H9 (cell line): ENCODE measurements at places on chromosomes 13 and 19. TPM values are rescaled to one million over a fixed set of nuclear protein-coding genes. Genes with fewer than 3 reads are reported as not detected.

The TNFAIP8L1 gene
- 3.5 and 4.2 TPM in 2 replicates for total RNA-seq

The UBA52 gene
- total RNA-seq, result 1,265 and 1,276 TPM in 2 replicates

The CCDC169 gene
- total RNA-seq, result 19.1 and 20.5 TPM in 2 replicates

DNA sequence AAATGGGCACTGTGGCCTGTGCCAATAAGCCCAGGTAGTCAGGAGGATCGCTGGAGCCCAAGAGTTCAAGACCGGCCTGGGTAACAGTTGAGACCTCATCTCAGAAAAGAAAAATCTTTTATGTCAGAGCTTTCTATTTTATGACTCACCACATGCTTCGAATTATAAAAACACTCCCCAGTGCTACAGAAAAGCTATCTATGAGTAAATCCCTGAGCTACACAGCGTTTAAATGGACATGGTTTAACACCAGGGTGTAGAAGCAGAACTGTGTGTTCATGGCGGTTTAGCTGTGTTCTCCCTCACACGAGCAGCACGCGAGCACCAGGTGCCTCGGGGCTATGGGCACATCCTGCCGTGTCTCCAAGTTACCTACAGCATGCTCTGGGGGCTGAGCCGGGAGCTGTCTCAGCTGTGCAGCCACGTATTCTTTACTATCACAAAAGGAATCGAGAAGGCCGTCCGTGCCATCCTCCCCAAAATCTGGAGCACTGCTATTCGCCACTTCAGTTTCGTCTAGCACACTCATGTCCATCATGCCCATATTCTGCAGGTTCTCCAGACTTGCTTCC lies 6.7 kb downstream of the SAFB2 start:
- H3K27me3 ChIP-seq, result no peaks in the 10 kb centered on the region
- H3K27ac ChIP-seq, result no peak overlapping the region
- H3K4me3 ChIP-seq, result no peak overlapping the region
- peaks cover 90% of the 10 kb centered on the region for H3K36me3 ChIP-seq
- DNase-seq, result no peak
- H3K4me1 ChIP-seq, result no peaks in the 10 kb centered on the region

The ADM5 gene
- total RNA-seq, result 13.5 and 13.6 TPM in 2 replicates

DNA sequence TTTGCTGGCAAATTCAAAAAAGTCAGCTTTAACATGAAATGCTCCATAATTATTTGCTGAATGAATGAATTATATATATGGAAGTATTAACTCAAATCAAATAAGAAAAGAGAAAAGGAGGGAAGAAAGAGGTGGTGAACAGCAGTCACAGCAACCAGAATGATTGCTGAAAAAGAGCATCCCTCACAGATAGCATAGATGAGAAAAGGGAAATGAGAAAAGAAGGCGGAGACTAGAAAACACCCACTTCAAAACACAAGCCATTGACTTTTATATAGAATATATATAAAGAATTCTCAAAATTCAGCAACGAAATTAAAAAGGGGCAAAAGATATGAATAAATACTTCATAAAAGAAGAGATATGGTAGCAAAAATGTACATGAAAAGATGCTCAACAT lies 75.2 kb downstream of the CAB39L start:
- H3K27me3 ChIP-seq, result no peaks in the 10 kb centered on the region
- no peak overlapping the region for H3K4me3 ChIP-seq
- H3K36me3 ChIP-seq, result no peaks in the 10 kb centered on the region

DNA sequence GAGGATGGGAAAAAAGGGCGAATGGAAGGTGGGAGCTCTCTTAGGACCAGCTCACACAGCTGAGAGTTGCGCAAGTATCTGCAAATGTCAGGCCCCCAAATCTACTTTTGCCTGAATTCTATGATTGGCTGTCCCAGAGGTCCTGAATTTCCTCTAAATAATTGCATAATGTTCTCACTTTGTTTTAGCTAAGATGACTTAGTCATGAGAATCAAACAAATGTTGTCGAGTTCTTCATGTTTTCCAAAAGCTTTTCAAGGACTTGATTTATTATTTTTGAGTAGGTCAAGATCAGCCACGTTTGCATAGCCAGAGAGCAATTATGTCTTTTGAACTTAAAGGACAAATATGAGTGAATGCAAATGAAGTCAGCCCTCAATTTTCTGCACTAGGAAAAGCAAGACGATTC lies 246.6 kb upstream of the MAB21L1 start:
- no peak overlapping the region for H3K4me3 ChIP-seq
- H3K36me3 ChIP-seq, result no peaks in the 10 kb centered on the region
- no peaks in the 10 kb centered on the region for H3K4me1 ChIP-seq
- no peak overlapping the region for H3K27ac ChIP-seq
- no peaks in the 10 kb centered on the region for H3K27me3 ChIP-seq

- DNase-seq, result peak; percentile 82
- no peak overlapping the region for H3K27ac ChIP-seq
- peaks cover 41% of the 10 kb centered on the region for H3K27me3 ChIP-seq
- peak overlapping the region; percentile 47 for H3K4me3 ChIP-seq
Observed at GRCh38 chr19:13060964-13061927, 41.4 kb downstream of the LYL1 start.

GRCh38 chr19:45615795-45616703 lies 14.0 kb upstream of the GPR4 start:
- no peaks in the 10 kb centered on the region for H3K27me3 ChIP-seq
- peak overlapping the region; percentile 14 for H3K27ac ChIP-seq
- no peaks in the 10 kb centered on the region for H3K4me1 ChIP-seq
- peak overlapping the region; percentile 78 for H3K4me3 ChIP-seq
- DNase-seq, result peak; percentile 98
- peaks cover 36% of the 10 kb centered on the region for H3K36me3 ChIP-seq

GRCh38 chr13:59954601-59955000 lies 209.1 kb downstream of the DIAPH3 start:
- H3K4me1 ChIP-seq, result no peaks in the 10 kb centered on the region
- no peak overlapping the region for H3K4me3 ChIP-seq
- H3K36me3 ChIP-seq, result peaks cover 25% of the 10 kb centered on the region
- no peak overlapping the region for H3K27ac ChIP-seq
- DNase-seq, result no peak
- H3K27me3 ChIP-seq, result no peaks in the 10 kb centered on the region

DNA sequence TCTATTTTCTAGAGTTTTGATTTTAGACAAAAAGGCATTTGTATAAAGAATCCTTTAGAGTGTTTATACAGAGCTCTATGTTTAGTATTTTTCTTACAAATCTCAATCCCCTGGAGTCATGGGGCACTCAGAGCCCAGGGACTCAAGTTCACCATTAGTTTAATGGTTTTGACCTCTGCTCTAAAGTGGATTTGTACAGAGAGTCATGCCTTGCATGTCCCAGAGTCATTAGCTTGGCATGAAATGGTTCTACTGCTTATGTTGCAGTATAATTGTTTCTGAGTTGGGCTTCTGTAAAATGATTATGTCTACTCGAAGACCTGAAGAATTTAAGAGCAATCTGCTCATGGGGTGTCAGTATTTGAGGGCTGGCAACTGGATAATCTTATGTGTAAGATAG lies 406.2 kb downstream of the DLEU7 start:
- no peak for DNase-seq
- H3K4me3 ChIP-seq, result no peak overlapping the region
- no peak overlapping the region for H3K27ac ChIP-seq
- H3K27me3 ChIP-seq, result no peaks in the 10 kb centered on the region

- no peaks in the 10 kb centered on the region for H3K4me1 ChIP-seq
- no peak overlapping the region for H3K27ac ChIP-seq
- H3K36me3 ChIP-seq, result peaks cover 10% of the 10 kb centered on the region
Observed at GRCh38 chr19:44582581-44583265, 30.6 kb upstream of the IGSF23 start.

- H3K4me3 ChIP-seq, result no peak overlapping the region
- no peak overlapping the region for H3K27ac ChIP-seq
- no peaks in the 10 kb centered on the region for H3K27me3 ChIP-seq
- peaks cover 7% of the 10 kb centered on the region; the same call in 1 of the 2 replicates for H3K36me3 ChIP-seq
Observed at GRCh38 chr13:93881411-93881810, 598.1 kb downstream of the DCT start.

The YJEFN3 gene
- total RNA-seq, result 15.7 and 16.6 TPM in 2 replicates

- no peaks in the 10 kb centered on the region for H3K4me1 ChIP-seq
- no peaks in the 10 kb centered on the region for H3K27me3 ChIP-seq
- no peak overlapping the region for H3K27ac ChIP-seq
Observed at GRCh38 chr13:43579321-43579720, 207.5 kb downstream of the ENOX1 start.

- no peak overlapping the region for H3K27ac ChIP-seq
- no peaks in the 10 kb centered on the region for H3K27me3 ChIP-seq
- DNase-seq, result no peak
- no peaks in the 10 kb centered on the region for H3K4me1 ChIP-seq
- no peaks in the 10 kb centered on the region for H3K36me3 ChIP-seq
Observed at GRCh38 chr13:108964606-108965005, 335.2 kb downstream of the MYO16 start.

GRCh38 chr13:64007339-64007738 lies 2591.7 kb upstream of the PCDH20 start:
- H3K36me3 ChIP-seq, result no peaks in the 10 kb centered on the region
- DNase-seq, result no peak
- H3K27ac ChIP-seq, result no peak overlapping the region

GRCh38 chr19:18021121-18021755 lies 13.3 kb downstream of the ARRDC2 start:
- H3K4me3 ChIP-seq, result no peak overlapping the region
- DNase-seq, result no peak
- no peaks in the 10 kb centered on the region; the same call in 1 of the 2 replicates for H3K4me1 ChIP-seq
- H3K27ac ChIP-seq, result no peak overlapping the region

DNA sequence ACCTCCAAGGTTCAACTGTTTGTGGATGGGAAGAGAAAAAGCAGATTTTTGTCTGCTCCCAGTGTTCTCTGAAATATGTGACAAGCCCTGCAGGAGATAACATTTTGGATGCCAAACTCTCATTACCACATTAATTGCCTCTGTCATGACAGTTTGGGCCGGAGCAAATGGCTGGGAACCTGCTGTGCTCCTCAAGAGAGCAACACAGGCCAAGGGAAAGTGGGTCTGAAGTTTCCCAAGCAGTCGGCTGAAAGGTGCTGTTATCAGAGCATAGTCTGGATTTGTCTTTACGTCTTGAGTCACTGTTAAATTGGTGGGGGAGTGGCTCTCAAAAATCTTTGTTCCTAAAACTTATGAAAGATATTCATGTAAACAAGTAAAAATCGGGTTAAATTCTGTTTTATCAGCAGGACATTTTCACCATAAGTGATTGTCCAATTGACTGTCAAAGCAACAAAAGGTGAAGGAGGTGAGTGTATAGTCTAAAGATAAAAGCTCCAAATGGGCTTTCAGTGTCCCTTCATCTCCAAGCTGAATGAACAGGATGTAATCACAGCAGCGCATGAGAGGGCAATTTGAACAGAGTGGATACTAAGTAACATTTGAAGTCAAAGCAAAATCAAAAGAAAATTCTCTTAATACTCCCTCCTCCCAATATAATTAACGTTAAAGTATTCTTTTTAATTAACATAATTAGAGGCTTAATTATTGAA lies 844.8 kb downstream of the PCDH17 start:
- peak; percentile 28 for DNase-seq
- H3K4me3 ChIP-seq, result no peak overlapping the region
- 0 out of 2 replicates have a peak, but pooled peaks cover 3% of the 10 kb centered on the region for H3K4me1 ChIP-seq
- H3K36me3 ChIP-seq, result no peaks in the 10 kb centered on the region
- H3K27me3 ChIP-seq, result no peaks in the 10 kb centered on the region

- H3K27me3 ChIP-seq, result no peaks in the 10 kb centered on the region
- no peak for DNase-seq
- H3K4me3 ChIP-seq, result no peak overlapping the region
- no peaks in the 10 kb centered on the region for H3K4me1 ChIP-seq
- H3K27ac ChIP-seq, result no peak overlapping the region
Observed at GRCh38 chr19:15538774-15539173, 30.4 kb downstream of the CYP4F22 start.

DNA sequence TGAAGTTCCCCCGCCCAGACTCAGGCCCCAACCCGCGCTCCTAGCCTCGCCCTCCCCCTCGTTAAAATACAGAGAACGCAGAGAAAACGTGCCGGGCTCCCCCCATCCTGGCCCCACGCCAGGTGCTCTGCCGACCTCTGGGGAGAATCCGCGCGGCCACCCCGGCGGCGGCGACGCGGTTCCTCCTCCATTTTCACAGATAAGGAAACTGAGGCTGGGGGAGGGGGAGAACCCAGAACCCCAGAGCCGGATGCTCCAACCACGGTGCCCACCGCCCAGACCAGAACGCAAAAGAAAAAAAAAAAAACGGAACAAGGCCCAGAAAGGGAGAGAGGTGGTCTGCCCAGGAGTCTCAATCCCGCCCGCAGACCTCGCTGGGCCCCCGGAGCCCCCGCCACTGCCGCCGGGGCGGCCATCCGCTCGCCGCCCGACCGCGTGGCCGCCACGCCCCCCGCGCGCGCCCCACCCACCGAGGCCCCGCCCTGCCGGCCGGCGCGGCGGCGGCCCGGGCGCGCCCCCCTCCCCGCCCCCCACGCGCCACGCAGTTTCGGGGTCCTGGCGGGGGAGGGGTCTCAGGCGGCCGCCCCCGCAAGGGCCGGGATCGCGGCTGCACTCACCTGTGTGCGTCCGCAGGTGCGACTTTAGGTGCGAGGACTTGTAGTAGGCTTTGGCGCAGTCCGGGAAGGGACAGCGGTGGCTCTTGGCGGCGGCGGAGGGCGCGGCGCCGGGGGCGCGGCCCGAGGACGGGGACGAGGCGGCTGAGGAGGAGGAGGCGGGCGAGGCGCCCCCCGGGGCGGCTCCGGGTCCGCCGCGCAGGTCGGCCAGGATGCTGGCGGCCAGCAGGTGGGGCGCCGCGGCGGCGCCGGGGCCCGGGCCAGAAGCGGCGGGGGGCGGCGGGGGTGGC lies 703 bp downstream of the KLF16 start:
- H3K4me1 ChIP-seq, result peaks cover 3% of the 10 kb centered on the region; the same call in 1 of the 2 replicates
- H3K36me3 ChIP-seq, result no peaks in the 10 kb centered on the region
- H3K4me3 ChIP-seq, result peak overlapping the region; percentile 93
- DNase-seq, result no peak
- no peaks in the 10 kb centered on the region; the same call in 1 of the 2 replicates for H3K27me3 ChIP-seq

The ATP4B gene
- not detected in 2 replicates for total RNA-seq

DNA sequence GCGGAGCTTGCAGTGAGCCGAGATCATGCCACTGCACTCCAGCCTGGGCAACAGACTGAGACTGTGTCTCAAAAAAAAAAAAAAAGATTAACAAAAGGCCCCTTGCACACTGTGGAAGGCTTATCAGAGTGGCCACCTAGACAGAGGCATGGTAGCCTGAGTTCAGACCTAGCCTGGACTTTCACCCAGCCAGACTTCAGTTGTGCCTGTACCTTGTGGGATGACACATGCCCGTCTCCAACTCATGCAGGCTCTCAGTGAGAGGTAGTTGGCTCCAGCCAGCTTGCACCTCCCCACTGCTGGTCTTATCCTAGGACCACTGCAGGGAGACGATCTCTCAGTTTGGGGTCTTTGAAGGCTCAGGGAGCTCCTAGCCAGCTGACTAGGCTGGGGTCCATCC lies 52.2 kb downstream of the GATAD2A start:
- H3K4me1 ChIP-seq, result peaks cover 16% of the 10 kb centered on the region
- no peaks in the 10 kb centered on the region for H3K27me3 ChIP-seq
- no peak overlapping the region for H3K4me3 ChIP-seq
- H3K27ac ChIP-seq, result no peak overlapping the region
- H3K36me3 ChIP-seq, result no peaks in the 10 kb centered on the region; the same call in 1 of the 2 replicates
- DNase-seq, result no peak

The CCDC194 gene
- total RNA-seq, result 0.68 and 0.75 TPM in 2 replicates
